ENCODE measurements at places on chromosomes 3 and 15.

DNA sequence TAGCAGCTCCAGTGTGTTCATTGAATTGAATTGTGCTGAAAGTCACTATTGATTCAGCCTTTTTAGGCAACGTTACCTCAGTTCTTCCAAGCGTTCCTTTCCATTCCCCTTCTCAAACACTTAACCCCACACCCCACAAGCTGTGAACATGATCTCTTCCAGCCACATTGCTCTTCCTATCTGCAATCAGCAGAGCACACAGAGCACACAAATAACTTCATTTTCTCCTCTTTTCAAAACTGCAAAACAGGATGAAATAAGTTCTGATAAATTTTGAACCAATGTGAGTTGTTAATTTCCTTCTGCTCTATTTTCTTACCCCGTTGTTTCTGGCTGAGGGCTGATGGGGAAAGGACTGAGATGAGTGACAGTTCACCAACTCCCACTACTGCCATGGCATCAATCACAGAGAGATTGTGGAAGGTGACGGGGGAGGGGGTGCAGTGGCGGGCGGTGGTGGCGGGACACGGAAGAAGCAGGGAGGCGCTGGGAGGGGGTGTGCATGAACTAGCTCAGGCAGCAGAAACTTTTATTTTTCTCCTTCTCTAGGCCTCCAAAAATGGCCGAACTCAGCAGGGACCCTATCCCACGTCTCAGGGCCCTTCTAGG lies 147.2 kb downstream of the SSR3 start:
- no peak for DNase-seq

- no peak for DNase-seq
These were observed 450.5 kb upstream of the PDZRN3 start for GRCh38 chr3:74075241-74075640.

- no peak for DNase-seq
These were observed 108.4 kb downstream of the MINAR1 start for GRCh38 chr15:79540551-79540950.

DNA sequence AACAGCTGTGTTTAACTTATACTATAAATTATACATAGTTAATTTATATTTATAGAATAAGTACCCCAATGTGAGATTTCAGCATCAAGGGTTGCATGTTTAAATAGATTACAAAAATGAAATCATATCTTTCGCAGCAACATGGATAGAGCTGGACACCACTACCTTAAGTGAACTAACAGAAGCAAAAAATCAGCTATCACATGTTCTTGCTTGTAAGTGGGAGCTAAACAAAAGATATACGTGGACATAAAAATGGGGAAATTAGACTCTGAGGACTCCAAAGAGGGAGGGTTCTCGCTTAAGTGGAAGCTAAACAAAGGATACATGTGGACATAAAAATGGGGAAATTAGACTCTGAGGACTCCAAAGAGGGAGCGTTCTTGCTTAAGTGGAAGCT lies 626.5 kb upstream of the DPPA4 start:
- no peak for DNase-seq

GRCh38 chr3:160685144-160685766 lies 8.3 kb downstream of the ARL14 start:
- DNase-seq = no peak

- DNase-seq = no peak
These were observed 18.9 kb upstream of the LMOD3 start for GRCh38 chr3:69141313-69141712.

DNA sequence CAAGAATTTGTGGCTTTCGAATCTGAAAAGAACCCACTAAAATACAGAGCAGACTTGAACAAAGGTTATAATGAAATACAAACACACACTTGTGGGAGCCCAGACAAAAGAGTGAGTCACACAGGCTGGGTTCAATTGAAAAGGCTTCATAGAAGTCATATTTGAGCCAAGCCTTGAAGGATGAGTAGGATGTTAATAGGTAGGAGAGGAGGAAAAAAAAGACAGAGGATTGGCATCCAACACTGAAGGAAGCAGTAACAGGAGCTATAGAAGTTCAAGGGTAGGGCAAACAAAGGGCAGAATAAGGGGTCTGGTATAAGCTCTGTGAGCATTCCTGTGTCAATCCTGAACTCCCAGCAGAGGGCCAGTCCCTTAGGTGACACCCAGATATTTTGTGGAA lies 325.4 kb downstream of the FOXP1 start:
- no peak for DNase-seq

DNA sequence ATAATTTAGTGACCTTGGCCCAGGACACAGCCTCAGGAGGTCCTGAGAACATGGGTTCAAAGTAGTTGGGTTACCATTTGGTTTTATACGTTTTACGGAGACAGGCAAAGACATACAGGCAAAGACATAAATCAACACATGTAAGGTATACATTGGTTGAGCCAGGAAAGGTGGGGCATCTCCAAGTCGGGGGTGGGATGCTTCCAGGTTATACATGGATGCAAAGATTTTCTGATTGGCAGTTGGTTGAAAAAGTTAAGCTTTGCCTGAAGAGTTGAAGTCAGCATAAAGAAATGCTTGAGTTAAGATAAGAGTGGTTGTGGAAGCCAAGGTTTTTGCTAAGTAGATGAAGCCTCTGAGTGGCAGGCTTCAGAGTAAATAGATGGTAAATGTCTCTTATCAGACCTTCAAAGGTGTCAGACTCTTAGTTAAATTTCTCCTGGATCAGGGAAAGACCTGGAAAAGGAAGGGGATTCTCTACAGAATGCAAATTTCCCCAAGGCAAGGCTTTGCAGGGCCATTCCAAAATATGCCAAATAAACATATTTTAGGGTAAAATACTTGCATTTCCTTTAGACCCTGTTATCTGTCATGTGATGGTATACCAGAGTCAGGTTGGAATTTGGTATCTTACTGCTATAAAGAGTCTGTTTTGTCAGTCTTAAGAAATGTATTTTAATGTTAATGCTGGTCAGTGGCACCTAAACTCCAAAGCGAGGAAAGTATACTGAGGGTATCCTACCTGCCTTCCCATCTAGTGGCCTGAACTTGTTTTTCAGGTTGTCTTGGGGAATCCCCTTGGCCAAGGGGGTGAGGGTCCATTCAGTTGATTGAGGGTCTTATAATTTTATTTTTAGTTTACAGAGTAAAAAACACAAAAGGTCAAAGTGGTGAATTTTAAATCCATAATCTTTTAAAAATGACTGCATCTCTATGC lies 8.2 kb upstream of the PDHB start:
- DNase-seq = no peak

GRCh38 chr3:96449346-96449745 lies 365.0 kb upstream of the EPHA6 start:
- no peak for DNase-seq

DNA sequence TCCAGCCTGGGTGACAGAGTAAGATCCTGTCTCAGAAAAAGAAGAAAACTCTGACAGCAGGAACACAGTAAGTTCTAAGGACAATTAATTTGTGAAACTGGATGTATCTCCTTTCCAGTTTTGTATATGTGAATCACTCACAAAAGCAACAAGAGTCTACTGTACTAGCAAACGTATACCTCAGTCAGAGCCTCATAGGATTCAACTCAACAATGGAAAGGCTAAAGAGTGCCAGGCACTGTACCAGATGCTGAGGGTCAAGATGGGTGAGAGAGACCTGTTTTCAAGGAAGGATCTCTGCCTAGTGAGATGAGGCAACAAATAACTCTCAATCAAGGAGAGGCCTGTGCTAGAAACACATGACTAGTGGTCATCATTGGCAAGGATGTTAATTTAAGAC lies 14.9 kb downstream of the TBL1XR1 start:
- DNase-seq = no peak

- no peak for DNase-seq
These were observed 327.1 kb upstream of the GOLIM4 start for GRCh38 chr3:168422843-168423242.

DNA sequence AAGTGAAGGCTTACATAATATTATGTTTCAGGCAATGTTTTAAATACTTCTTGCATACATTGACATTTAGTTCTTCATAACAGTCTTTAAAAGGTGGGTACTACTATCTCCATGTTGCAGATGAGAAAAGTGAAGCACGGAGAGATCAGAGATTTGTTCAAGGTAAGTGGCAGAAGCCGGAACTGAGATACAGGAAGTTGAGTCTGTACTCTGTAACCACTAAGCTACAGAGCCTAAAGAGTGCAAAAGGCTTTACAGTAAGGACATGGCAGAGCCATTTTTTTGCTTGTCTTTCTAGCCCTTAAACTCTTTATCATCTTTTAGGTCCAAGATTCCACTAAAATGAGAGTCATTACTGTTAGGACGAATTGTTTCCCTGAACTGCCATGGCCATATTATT lies 186.5 kb upstream of the PEX5L start:
- DNase-seq = no peak

- DNase-seq = no peak
These were observed 72.3 kb downstream of the ITGB5 start for GRCh38 chr3:124814620-124815421.

DNA sequence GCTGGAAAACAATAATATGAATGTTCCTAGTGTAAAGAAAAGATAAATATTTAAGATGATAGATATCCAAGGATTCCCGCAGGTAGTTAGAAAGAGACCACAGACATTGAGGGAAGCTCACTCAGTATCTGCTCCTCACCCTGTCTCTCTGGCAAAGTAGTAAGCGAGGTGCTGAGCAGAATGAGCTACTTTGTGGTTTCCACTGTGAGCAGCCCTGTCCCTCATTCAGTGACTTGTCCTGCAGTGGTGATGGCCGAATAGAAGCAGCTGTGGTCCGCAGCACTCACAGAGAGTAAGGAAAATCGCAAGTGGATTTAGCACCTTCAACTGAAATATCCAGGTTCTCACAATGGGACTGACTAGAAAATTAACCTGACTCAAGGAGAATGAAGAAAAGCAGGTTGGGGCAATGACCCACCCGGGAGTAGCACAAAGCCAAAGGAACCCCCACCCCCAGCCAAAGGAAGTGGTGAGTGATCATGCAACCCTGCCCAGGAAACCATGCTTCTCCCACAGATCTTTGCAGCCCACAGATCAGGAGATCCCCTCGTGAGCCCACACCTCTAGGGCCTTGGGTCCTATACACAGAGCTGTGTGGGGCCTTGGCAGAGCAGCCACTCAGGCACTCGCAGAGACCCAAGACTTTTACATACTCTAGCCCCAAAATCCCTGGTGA lies 21.8 kb upstream of the SLC25A38 start:
- DNase-seq = no peak

DNA sequence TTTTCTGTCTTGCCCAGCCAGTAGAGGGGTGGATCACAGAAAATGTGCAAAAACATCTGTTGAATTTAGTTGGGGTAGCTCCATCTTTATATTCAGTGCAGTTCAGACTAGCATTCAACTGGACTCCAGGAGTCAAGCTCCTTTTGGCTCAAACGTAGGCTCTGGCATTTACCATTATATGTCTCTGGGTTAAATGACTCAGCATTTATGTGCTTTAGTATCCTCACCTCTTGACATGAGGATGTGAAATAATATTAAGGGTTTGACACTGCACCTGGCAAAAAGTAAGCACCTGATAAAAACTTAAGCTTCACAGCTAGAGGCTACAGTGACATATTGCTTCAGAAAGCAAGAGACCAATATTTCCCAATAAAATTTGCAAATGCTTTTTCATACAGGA lies 14.8 kb downstream of the PRC1 start:
- DNase-seq = no peak

GRCh38 chr3:43769097-43769884 lies 78.6 kb downstream of the ABHD5 start:
- peak; percentile 67 for DNase-seq

DNA sequence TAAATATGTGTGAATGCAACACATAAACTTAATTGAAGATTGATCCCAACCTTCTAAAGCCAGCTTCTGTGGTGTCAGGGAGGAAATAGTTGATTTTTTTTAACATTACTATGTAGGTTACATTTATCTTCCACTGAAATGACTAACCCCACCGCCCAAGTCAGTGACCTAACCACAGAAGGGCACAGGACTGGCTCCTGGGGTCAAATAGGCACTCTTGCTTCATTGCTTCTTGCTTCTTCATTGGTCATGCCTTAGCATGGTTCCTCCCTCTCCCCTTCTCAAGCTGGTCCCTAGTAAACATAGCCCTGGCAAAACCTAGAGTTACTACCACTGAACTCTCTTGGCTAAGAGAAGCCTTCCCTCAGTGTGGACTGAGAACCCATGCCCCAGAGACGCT lies 12.3 kb downstream of the EIF1B start:
- DNase-seq = no peak

- DNase-seq = no peak
These were observed 243.6 kb downstream of the ATP8B4 start for GRCh38 chr15:49875392-49875791.

DNA sequence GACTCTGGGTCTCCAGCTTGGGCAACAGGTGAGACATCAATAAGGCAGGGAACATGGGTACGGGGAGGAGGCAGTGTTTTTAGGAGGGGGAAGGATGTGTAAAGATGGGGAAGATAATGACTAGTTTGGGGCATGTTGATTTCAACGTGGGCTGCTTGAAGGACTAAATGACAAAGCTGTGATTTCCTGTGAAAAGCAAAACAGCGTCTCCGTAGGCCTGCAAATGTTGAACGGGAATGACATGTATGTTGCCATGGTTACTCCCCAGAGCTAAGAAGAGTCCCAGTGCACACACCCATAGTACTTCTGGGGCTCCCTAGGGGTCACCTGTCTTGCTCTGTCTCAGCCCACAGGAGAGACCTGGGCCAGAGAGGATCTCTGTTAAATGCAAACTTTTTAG lies 71.3 kb upstream of the ETV5 start:
- no peak for DNase-seq

DNA sequence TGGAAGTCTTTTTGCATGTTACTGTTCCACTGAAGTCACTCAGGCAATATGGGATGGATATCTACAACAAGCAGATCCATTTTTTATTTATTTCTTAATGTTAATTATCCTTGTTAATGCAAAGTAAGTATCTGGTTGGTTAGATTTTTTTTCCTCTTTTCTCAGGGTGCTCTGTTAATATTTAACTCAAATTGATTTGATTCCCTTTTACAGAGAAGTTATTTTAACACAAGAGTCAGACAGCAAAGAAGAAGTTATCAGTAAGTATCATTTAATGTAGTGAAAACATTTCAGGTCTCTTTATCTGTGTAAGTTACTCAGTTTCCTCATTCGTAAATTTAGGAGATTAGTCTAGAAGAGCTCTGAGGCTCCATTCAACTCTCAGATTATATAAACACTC lies 34.3 kb downstream of the TBC1D23 start:
- DNase-seq = no peak

GRCh38 chr3:108190346-108190745 lies 31.9 kb downstream of the IFT57 start:
- no peak for DNase-seq

- no peak for DNase-seq
These were observed 25.3 kb downstream of the CCR9 start for GRCh38 chr3:45911511-45912226.

- no peak for DNase-seq
These were observed 633.7 kb downstream of the MECOM start for GRCh38 chr3:169029674-169030285.

- no peak for DNase-seq
These were observed 8.8 kb upstream of the SH3BP5 start for GRCh38 chr3:15341030-15341726.

Data from D721Med (cell line).